Cerebellar nuclear complex (tissue), 1 donor: ENCODE measurements at places on chromosomes 16 and 17.

DNA sequence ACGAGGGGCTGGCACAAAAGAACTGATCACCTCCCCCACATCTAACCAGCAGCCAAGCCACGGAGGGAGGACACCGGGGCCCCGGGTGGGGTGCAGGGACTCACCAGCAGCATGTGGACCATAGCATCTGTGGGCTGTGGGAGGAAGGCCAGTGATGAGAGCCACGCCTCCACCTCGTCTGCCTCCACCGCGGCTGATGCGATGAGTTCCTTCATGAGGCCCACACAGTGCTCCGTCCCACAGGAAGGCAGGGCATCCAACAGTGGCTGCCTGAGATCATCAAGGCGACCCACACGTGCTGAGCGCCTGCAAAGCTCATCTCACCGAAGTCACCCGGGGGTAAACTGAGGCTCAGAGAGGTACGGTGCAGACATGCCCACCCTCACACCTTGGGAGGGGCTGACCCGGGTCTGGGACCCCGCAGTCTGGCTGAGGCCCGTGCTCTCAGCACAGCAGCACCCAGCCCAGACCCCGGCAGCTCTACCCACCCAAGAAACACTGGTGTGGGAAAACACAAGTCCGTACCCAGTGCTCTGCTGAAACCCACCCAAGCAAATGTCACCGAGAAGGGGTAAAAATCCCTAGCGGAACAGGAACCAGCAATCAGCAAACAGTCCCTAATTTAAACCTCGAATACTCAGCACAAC lies 85.9 kb downstream of the LITAF start:
- no peak for DNase-seq

GRCh38 chr16:49920397-49920796 lies 64.5 kb upstream of the ZNF423 start:
- no peak for DNase-seq

- DNase-seq: no peak
These were observed 2.1 kb upstream of the ATP2C2 start for GRCh38 chr16:84366208-84366607.

- no peak for DNase-seq
These were observed 328.7 kb downstream of the WWOX start for GRCh38 chr16:78428193-78428592.
